ENCODE measurements at places on chromosomes 1 and 21.

- no peak for DNase-seq
Observed at GRCh38 chr1:38082769-38083263, 36.2 kb upstream of the POU3F1 start.

- no peak for DNase-seq
Observed at GRCh38 chr1:12148958-12149790, 17.6 kb upstream of the TNFRSF1B start.

DNA sequence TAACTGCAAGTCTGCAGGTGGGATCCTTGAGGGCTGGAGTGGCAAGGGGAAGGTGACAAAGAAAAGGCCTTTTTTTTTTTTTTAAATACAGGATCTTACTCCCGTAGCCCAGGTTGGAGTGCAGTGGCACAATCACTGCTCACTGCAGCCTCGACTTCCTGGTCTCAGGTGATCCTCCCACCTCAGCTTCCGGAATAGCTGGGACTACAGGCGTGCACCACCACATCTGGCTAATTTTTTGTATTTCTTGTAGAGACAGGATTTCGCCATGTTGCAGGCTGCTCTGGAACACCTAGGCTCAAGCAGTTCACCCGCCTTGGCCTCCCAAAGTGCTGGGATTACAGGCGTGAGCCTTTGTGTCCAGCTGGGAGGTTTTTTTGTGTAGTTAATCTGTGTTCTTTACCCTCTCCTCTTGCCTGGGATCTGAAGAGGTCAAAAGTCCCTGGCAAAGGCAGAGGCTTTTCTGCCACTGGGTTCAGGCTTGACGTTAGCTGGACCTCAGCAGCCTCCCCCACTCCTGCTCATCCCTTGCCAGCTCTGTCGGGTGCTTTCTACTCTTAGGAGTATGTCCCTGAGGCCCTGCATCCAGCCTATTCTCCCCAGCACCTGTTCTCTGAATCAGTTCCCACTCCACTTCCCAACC is 5.2 kb downstream of the IL6R start:
- no peak for DNase-seq

DNA sequence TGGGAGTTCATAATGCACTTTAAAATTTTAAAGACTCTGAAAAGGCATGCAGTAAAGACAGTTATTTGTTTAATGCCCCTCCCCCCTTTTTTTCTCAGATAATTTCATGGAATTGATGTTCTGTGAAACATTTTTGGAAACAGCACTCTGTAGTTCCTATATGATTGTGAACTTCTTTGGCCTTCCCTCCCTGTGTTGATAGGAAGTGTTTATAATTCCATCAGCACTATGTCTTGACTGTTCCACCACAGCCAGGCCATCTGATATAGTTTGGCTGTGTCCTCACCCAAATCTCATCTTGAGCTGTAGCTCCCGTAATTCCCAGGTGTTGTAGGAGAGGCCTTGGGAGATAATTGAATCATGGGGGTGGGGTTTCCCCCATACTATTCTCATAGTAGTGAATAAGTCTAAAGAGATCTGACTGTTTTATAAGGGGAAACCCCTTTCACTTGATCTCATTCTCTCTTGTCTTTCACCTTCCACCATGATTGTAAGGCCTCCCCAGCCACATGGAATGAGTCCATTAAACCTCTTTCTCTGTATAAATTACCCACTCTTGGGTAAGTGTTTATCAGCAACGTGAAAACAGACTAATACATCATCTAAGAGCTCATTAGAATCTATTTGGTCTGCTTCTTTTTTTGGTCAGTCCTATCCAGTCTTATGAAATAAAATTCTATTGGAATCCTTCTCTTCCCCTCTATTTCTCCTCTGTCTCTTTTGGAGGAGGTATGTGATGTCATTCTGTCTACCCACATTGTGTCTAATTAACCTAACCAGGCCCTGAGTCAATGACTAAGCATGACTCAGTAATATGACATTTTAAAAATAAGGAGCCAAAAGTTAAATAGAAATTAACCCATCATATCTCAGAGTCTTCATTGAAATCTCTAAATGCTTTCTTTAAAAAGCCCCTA is 8.9 kb downstream of the CCDC185 start:
- peak; percentile 33 for DNase-seq

DNA sequence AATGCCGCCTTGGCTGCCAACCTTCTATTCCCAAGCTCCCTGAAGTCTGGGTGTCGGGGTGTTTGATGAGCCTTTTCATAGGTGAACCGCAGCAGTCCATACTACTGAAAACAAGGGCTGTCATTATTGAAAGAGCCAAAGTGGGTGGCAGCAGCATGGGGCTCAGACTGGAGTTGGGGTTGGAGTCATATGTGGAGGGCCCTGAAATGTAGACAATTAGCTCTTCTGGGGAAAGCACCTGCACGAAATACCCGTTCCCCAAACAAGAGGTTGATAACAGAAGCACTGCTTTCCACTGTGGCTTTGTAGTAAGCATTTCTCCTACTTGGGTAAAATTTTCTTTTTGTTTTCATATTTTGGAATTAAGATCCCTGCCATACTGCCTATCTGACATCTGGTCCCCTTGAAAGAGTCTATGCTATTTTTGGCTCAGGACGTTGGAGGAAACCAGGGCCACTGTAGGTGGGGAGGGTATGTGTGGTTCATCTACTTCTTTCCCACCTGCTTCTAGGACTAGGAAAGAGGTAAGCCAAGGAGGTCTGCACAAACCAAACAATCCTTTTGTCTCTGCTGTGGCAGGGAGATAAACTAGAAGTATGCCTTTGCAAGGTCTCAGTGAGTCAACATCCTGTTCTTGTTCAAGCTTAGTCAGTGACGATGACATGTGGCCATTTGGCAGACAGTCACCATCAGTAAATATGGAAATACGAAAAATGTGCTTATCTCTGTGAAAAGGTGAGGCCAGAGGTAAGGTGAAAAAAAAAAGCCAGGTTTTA is 197.0 kb upstream of the UBE2U start:
- peak; percentile 23 for DNase-seq

DNA sequence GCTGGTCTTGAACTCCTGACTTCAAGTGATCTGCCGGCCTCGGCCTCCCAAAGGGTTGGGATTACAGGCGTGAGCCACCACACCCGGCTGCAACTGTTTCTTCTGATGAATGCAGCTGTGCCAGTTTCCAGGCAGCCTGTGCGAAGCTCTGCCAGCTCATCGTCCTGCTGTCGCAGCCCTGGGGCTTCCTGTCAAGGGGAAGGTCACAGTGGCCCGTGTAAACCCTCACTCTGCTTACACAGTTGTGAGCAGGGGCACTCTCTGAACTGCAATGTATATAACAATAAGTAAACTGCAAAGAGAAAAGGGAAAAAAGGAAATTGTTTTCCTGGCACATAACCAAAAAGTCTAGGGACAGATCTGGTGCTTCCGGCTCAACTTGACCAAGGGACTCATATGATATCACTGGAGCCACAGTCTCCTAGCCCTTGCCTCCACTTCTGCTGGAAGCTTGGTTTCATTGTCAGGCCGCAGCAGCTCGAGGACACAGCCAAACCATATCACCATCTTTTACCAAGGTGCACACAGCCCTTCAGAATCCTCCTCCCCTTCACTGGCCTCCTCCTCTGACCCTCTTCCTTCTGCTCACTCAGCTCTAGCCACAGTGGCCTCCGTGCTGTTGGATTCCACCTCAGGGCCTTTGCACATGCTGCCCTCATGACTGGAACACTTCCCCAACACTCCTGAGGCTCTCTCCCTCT is 22.8 kb upstream of the LBR start:
- DNase-seq = no peak

DNA sequence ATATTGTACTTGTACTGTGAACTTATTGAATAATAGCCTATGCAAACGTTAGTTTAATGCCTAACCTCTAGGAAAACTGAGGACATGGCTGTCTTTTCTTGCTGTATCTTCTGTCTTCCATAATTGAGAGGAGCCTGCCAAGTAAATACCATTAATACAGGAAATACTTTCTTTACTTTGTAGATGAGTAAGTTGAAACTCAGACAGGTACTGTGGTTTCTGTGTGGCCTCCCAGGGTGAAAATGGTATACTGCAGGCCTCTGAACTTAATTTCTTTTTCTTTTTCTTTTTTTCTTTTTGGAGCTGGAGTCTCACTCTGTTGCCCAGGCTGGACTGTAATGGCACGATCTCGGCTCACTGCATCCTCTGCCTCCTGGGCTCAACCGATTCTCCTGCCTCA is 208.8 kb upstream of the ADGRL4 start:
- DNase-seq = no peak

- DNase-seq = no peak
Observed at GRCh38 chr1:160161965-160162705, 10.7 kb downstream of the ATP1A4 start.

GRCh38 chr1:77375990-77376389 is 94.2 kb downstream of the AK5 start:
- DNase-seq = no peak

GRCh38 chr1:193827516-193827915 is 641.1 kb upstream of the B3GALT2 start:
- no peak for DNase-seq

DNA sequence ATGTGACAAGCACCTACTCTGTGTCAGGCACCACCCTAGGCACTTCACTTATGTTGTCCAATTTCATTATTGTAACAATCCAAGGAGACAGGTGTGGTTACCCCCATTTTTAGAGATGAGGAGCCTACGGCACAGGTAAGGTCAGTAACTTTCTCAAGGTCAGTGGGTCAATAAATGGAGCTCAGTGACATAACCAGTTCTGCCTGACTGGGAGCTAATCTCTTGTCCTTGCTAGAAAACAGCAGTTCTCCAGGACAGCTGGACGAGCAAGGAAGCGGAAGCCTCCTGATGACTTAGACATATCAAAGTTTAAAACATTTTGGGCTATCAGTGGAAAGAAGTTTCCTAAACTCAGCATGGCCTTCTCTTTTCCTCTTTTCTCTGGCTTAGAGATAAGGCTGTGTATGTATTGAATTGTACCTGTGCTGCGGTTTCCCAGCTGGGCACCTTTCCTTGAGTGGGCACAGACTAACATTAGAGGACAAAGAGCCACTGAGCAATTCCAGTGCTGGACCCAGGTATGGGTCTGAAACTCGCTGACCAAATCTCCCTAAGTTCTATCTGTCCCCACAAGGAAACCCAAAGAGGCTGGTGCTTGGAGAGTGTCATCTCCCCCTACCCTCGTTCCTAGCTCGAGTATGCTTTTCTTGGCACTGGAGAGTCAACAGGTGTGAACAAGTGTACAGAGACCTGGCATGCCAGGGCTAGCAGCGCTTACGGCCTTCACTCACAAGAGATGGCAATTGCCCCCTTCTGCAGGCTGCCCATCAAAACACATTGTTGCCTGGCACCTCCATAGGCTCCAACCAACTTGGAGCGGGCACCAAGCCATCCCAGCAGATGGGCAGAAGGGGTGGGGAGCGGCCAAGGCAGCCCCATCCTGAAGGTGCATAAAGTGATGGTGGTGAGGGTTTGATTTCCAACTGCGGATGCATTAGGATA is 456.1 kb upstream of the PROX1 start:
- no peak for DNase-seq

GRCh38 chr1:155253208-155253607 is 2.1 kb downstream of the ENTREP3 start:
- DNase-seq = no peak

- DNase-seq = no peak
Observed at GRCh38 chr1:51924455-51924854, 45.9 kb upstream of the NRDC start.

- no peak for DNase-seq
Observed at GRCh38 chr1:54962612-54963395, 17.6 kb upstream of the TMEM61 start.

- no peak for DNase-seq
Observed at GRCh38 chr1:188006354-188006753, 1177.6 kb downstream of the PLA2G4A start.

DNA sequence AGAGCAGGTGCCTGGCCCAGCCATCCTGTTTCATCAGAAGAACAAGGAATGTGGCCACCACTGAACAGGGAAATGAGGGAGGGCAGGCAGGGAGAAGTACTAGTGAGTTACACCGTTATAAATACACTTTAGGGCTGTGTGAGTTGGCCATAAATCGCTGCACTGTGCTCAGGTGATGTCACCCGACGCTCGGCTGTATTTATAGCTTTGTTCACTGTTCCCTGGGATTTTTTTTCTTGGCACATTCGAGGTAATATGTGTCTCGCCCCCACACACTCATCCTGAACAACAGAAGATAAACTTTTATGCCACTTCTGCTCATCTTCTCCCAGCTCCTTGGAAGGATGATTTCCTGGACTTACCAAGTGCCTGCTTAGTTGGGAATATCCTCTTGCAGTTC is 9.0 kb upstream of the KIRREL1 start:
- DNase-seq = no peak

- no peak for DNase-seq
Observed at GRCh38 chr1:6544831-6545230, 9.5 kb downstream of the NOL9 start.

DNA sequence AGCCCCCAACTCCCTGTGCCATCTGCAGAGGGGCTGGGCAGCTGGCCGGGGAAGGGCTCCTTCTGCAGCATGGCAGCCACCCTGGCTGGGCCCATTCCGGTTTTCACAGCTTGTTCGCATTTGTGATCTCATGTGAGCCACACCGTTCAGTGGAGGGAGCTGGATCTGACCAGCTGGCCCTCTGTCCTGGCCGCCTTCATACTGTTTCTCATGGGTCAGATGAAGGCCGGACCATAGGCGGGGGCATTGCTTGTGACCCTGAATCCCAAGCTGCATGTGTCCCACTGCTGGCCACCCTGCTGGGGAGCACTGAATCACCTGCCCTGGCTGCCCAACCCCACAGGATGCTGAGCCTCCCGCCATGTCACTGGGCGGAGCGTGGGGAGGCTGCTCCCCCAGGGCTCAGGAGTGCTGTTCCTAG is 36.4 kb upstream of the PRSS38 start:
- no peak for DNase-seq

DNA sequence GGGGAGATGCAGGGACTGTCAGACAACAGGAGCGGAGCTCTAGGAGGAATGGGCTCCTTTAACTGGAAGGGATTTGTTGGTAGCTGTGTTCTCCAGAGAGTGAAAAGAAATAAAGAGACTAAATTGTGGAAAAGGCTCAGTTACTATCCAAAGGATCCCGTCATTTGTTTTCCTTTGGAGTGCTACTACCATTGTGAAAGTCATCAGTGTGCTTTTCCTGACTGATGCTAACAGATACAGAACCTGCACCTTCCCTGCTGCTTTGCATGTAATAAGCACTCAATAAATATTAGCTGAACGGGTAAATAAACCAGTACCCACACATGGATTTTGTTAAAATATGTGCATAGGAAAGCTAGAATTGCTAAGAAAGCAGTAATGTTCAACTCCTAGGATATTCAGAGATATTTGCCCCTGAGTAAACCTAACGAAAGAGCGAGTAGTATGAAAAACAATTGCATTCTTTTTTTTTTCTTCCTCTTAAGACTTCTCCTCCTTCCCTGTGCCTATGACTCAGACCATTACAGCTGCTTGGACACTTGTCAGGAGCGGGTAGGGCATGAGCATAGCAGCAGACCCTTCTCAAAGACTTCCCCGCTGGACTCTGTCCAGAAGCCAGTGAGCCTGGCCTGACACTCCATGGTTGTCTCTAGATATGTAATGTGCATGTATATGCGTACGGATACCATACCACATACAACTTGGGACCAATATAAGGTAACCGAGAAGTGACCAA is 41.7 kb downstream of the PTGFRN start:
- DNase-seq = no peak

- DNase-seq = no peak
Observed at GRCh38 chr1:182275271-182275670, 116.3 kb downstream of the GLUL start.

- no peak for DNase-seq
Observed at GRCh38 chr1:62536865-62537264, 60.5 kb upstream of the ANGPTL3 start.

All from amniotic stem cell (primary cell).